ENCODE measurements at places on chromosomes 4 and X.

GRCh38 chrX:108211301-108211700 lies 119.7 kb downstream of the ATG4A start:
- DNase-seq, result no peak

- DNase-seq, result no peak
Observed at GRCh38 chr4:81629366-81629765, 157.7 kb upstream of the RASGEF1B start.

- no peak for DNase-seq
Observed at GRCh38 chrX:802846-803245, 172.3 kb downstream of the SHOX start.

GRCh38 chr4:104722467-104722866 lies 227.8 kb upstream of the CXXC4 start:
- DNase-seq, result no peak

- no peak for DNase-seq
Observed at GRCh38 chrX:13750204-13750603, 15.7 kb downstream of the OFD1 start.

GRCh38 chr4:165355900-165356300 lies 22.9 kb upstream of the CPE start:
- no peak for DNase-seq

GRCh38 chr4:113687067-113687718 lies 74.3 kb downstream of the CAMK2D start:
- no peak for DNase-seq
